ENCODE measurements at places on chromosomes 5 and 9. TPM values are rescaled to one million over a fixed set of nuclear protein-coding genes. Genes with fewer than 3 reads are reported as not detected.

DNA sequence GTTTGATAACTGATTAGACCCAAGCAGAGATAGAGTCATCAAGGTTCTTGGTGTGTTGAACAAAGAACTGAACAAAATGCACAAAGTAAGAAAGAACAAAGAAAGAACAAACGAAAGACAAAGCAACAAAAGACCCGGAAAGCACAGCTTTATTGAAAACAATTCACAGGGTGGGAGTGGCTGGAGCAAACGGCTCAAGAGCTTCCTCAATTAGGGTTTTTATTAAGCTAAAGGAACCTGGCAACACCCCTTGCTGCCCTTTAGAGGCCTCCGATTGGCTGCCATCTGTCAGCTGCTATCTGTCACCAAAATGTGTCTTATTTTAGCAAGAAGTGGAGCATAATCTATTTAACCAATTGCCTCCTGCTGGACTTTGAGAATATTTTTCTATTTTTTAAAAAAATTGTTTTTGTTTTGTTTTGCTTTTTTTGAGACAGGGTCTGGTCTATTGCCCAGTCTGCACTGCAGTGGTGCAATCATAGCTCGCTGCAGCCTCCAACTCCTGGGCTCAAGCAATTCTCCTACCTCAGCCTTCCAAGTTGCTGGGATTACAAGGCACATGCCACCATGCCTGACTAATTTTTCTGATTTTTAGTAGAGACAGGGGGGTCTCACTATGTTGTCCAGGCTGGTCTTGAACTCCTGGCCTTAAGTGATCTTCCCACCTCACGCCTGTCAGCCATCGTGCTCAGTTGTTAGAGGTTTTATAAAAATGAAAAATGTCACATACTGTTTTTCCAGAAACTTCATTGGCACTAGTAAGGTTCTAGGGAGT lies 7.7 kb upstream of the ABO start:
- H3K4me1 ChIP-seq = no peaks in the 10 kb centered on the region
- no peak overlapping the region for H3K4me3 ChIP-seq
- no peak overlapping the region for H3K27ac ChIP-seq
- H3K27me3 ChIP-seq = peaks cover 30% of the 10 kb centered on the region

DNA sequence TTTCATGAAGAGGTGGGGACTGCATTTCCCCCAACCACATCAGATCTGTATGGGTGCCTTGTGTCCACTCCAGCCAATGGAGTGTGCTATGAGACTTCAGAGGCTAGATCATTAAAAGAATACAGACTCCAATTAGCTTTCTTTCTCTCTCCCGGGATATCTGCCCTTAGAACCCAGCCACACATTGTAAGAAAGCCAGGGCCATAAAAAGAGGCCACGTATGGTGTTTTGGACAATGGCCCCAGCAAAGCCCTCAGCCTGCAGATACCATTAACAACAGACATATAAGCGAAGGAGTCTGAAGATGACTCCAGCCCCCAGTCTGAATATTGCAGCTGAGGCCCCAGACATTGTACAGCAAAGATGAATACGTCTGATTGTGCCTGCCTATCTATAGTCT lies 21.5 kb downstream of the IL6ST start:
- no peak overlapping the region for H3K27ac ChIP-seq
- no peaks in the 10 kb centered on the region for H3K27me3 ChIP-seq
- no peak overlapping the region for H3K4me3 ChIP-seq
- H3K4me1 ChIP-seq = peaks cover 7% of the 10 kb centered on the region

DNA sequence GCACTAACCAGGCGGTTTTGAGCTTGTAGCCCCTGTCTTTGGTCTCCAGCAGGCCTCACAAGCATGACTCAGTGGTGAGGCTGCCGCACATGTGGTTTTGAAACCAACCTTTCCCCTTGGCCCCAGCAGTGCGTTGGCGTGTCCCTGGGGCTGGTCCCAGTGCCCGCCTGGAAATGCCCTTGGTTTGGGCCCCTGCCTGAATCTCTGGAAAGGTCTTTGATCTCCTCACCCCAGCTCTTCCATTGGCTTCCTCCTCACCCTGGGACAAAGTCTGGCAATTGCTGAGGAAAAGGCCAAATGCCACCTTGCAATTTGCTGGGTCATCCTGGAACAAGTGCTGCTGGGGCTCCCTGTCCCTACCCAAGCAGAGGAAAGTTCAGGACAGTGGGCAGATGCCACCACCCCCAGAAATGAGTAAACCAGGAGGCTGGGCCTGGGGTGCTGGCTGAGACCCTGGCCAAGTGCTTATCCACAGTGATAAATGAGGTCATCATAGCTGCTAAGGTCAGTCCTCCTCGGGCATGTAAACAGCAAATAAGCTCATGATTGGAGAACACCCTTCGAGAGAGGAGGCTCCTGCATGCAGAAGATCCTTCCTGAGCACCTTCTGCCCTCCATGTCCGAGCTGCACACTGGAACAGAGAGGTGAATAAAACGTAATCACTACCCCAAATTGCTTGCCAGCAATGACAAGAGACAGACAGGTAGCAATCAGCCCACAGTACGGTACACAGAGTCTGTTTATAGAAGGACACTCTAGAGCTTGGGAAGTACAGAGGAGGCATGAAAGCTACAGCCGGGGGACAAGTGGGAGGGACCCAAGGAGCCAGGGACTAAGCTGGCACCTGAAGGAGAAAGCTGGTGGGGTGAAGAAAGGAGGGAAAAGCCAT lies 98.9 kb upstream of the CPEB4 start:
- no peaks in the 10 kb centered on the region for H3K27me3 ChIP-seq
- DNase-seq = no peak
- peaks cover 13% of the 10 kb centered on the region for H3K4me1 ChIP-seq
- H3K27ac ChIP-seq = no peak overlapping the region

DNA sequence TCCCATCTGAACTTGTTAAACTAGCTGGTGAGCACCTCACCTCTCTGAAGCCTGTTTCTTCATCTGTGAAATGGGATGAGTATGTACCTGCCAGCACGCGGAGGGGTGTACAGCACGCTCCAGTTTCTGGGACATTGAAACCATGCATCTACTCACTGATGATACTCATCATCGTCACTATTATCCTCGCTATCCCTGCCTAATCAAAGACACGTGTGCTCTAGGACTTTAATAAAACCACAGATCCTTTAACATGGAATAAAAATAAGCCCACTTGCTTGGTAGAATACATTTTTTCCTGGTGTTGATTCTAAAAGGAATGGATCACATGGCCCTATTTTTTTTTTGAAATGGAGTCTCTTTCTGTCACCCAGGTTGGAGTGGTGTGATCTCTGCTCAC lies 37.3 kb upstream of the POMT1 start:
- DNase-seq = no peak
- peaks cover 41% of the 10 kb centered on the region for H3K36me3 ChIP-seq
- H3K4me1 ChIP-seq = no peaks in the 10 kb centered on the region
- no peak overlapping the region for H3K27ac ChIP-seq
- H3K27me3 ChIP-seq = no peaks in the 10 kb centered on the region
- no peak overlapping the region for H3K4me3 ChIP-seq

ORM2 gene
- total RNA-seq = not detected

FXN gene
- total RNA-seq = 26.7 TPM
